OCI-M1 (cell line): ENCODE measurements at places on chromosomes 3 and 15.

- DNase-seq, result no peak
These were observed 65.3 kb upstream of the CD96 start for GRCh38 chr3:111476701-111477100.

GRCh38 chr15:80503319-80503952, 99.3 kb downstream of the ARNT2 start:
- no peak for DNase-seq

DNA sequence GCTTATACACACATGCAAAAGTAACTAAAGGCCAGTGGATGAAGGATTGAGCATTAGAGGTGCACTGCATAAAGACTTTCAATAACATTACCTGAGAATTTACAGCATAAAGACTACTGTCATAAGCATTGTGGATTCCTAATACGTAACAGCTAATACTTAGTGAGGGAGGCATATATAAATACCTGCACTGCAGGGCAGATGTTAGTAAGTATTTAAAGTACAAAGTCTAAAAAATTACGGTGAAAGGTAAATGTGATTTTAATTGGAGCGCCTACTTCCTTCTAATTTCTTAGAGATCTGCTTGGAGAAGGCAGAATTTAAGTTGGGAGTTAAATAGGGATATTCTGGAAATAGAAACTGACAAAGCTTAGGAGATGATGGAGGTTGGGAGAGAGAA, 25.4 kb upstream of the TRPM7 start:
- DNase-seq, result no peak

- peak; percentile 44 for DNase-seq
These were observed 543.4 kb downstream of the GBE1 start for GRCh38 chr3:81218023-81218422.

DNA sequence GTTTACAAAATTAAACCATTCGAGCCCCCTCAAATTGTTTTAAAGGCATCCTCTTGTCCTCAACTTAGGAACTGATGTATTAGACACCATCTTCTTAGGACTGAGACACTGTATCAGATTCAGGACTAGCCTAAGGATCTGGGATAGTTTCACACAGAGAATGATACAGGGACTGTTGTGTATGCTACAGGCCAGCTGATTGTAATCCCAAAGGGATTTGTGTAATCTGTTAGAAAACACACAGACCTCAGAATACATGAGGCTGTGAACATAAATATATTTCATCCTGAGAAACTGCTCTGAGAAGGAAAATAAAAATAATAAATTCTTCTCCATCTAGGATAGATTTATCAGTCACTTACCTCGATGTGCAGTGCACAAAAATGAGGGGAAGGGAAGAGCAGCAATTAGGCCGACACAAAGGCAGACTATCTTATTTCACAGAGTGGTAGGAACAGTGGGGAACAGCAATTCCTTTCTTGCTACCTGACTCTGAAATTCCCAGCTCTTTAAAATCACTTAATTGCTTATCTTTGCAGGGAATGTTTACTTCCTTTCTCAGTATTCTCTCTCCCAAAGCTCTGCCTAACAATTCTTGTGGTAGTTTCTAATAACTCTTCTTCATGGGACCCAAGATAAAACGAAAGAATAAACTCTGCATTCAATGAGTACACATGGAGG, 322.5 kb downstream of the MAGI1 start:
- DNase-seq, result no peak

GRCh38 chr3:138362538-138362937, 14.2 kb downstream of the MRAS start:
- no peak for DNase-seq

- no peak for DNase-seq
These were observed 211.2 kb downstream of the LPP start for GRCh38 chr3:188365184-188365583.

GRCh38 chr15:65248511-65249255, 37.4 kb upstream of the CILP start:
- no peak for DNase-seq

DNA sequence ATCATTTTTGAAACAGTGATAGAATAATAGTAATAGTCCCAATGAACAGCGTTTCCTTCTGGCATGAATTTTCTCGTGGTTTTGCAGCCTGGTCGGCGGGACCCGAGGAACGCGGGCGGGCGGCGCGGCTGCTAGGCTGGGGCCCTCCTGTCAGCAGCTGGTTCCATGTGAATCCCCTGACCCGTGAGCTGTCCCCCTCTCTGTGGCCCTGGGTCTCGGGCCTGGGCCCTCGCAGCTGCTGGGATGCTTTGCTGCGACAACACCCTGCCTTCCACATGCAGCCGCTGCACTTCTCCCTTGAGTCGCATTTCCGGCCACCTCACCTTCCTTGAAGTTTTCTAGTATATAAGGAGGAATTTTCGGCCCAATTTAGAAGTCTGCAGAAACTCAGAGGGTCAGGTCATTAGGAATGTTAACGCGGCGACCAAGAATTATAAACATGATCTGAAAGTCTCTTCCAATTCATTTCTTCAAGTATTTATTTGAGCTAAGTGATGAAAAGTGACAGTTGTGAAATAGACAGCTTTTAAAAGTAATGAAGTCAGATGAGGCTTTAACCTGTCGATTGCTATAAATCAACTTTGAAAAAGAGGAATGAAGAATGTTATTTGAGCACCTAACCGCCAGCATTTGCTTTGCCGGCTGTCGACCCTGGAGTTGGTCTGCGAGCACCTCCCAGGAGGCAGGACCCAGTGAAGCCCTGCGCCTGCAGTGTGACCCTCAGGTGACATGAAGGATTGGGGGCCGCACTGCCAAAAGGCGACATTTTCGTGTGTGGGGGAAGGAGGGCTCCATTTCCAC, 27.7 kb downstream of the NR2F2 start:
- peak; percentile 34 for DNase-seq

DNA sequence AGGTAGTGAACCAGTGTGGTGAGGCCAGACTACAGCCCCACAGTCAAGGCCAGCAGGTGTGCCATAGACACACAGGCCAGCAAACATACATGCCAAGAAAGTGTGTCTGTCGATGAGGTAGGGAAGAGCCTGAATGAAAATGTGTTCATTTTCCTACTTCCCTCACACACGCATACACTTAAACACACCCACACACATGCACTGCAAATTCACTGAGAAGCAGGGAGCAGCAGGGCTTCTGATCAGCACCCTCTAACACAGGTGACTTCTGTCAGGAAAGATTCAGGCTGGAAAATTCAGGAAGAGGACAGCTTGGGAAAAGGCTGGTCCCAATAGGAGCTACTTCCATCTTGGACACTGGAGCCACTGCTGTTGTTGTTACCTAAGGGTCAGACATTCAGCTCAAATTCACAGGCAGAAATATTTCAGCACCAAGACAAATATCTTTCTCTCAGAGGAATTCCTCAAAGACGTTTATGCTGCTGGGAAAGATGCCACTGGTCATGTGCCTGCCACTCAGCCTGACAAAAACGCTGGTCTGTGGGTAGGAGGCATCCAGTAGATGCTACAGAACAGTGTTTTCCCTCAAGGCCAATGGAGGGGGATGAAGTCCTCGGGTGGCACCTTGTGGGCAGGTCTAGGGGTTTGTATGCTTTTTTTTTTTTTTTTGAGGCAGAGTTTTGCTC, 40.9 kb upstream of the LARS2 start:
- DNase-seq, result no peak

GRCh38 chr3:176971613-176972174, 225.6 kb downstream of the TBL1XR1 start:
- DNase-seq, result no peak

GRCh38 chr3:172272698-172273097, 175.6 kb downstream of the GHSR start:
- no peak for DNase-seq

GRCh38 chr3:107685383-107685782, 162.6 kb downstream of the BBX start:
- no peak for DNase-seq

- DNase-seq, result no peak
These were observed 39.4 kb upstream of the MRPS22 start for GRCh38 chr3:139304383-139304782.

GRCh38 chr3:98454929-98455328, 8.1 kb upstream of the OR5K1 start:
- DNase-seq, result no peak

DNA sequence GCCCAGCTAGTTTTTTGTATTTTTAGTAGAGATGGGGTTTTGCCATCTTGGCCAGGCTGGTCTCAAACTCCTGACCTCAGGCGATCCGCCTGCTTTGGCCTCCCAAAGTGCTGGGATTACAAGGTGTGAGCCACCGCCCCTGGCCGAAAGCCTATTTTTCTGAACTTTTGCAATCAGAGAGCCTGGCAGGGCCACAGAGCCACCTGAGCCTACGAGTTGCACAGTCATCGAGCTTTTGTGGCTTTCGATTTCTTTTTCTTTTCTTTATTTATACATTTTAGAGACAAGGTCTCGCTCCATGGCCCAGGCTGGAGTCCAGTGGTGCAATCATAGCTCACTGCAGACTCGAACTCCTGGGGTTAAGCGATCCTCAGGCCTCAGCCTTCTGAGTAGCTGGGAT, 140.4 kb downstream of the NSMCE3 start:
- no peak for DNase-seq

DNA sequence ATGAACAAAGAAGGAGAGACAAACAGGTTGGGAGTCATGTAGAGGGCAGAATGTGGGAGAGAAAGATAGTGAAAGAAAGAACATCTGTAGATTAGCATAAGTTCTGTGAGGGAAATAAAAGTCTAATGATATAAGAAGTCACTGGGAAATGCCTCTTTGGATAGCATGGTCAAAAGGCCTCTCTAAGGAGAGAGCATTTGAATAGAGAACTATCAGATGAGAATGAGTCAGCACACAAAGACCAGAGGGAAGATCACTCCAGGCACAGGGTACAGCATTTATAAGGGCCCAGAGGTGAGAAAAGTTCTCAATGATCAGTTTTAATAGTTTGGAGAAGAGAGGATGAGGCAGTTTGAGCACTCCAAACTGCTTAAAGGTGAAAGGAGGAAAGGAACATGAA, 7.9 kb upstream of the CPNE4 start:
- DNase-seq, result no peak

GRCh38 chr15:77001351-77001750, 6.4 kb downstream of the PSTPIP1 start:
- DNase-seq, result no peak

DNA sequence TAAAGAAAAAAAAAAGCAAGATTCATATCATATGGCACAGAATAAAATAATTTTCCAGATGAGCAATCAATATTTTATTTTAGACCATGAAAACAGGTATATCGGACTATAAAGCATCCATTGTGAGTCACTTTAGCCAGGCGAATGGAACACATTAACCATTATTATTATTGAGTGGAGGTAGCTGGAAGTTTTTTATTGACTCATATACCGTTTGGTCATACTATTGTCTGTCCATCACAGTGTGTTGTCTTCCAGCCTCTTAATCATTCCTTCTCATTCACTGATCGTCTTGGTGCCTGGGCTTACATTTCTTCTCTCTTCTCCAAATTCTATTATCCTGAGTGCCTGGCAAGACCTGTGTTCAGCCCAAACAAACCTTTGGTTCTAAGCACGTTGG, 634.8 kb downstream of the MECOM start:
- DNase-seq, result no peak

- DNase-seq, result no peak
These were observed 13.7 kb downstream of the PPARG start for GRCh38 chr3:12302564-12302963.

- no peak for DNase-seq
These were observed 1.1 kb upstream of the CYFIP1 start for GRCh38 chr15:22981051-22981840.

- no peak for DNase-seq
These were observed 36.9 kb downstream of the RHCG start for GRCh38 chr15:89459271-89460038.

DNA sequence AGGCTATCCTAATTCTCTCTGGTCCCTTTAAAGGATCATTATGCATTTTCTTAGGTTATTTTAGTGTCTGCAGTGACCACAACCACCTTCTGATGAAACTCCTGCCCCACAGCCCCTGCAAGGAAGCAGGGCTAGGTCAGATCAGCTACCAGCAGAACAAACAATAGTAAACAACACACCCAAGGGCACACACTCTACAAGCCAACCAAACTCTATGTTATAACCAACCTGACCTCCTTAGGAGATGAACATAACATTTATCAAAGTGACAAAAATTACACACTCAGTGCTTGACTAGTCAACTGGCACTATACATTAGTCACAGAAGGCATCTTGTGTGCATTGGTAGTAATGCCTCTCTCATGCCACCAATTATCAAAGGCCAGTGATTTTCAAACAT, 17.3 kb downstream of the DENND6A start:
- no peak for DNase-seq

- DNase-seq, result no peak
These were observed 131.8 kb upstream of the UBE2E2 start for GRCh38 chr3:23071296-23071695.

DNA sequence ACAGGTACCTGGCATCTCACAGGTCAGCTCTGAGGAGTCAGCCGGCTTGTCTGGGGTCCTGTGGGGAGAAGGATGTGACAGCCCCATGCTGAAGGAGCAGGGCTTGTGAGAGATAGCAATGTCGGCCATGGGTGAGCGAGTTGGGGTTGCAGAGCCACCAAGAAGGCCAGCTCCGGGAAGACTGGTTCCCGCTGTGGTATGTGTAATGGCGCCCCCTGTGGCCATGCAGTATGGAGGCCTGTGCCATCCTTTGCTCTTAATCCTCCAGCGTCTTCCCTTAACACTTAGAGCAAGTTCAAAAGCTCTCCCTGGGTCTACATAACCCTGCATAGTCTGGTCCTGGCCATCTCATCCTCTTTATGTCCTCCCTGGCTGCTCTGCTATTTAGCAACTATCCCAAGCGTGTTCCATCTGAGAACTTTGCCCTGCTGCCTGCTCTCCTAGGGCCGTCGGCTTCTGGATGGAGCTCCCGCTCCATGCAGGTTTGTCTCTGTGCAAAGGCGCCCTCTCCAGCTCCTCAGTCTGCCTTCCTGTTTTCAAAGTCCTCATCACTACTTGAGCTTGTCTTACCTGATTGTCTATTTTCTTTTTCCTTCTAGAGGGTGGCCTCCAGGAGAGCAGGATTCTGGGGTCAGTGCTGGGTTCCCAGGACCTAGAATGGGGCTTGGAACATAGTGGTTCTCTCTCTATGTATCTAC, 40.8 kb upstream of the IQCF6 start:
- peak; percentile 4 for DNase-seq

DNA sequence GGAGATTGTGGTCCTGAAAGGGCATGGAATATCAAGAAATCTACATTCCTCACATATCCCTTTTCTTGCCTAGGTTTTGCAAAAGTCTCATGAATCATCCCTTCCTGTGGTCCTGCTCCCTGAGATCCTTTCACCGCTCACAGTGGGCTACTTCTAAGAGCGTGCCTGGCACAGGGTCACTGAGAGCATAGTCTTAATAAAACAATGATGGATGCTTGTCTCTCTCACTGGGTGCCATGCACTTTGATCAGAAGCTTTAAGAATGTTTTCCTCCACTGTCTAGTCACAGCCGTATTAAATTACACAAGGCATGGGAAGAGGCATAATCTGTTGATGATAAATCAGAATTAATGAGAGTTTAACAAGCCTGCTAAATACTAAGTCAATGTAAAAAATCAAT, 269.7 kb upstream of the ATP10A start:
- no peak for DNase-seq

- peak; percentile 2 for DNase-seq
These were observed 945.1 kb downstream of the OTOL1 start for GRCh38 chr3:162441716-162442115.

GRCh38 chr3:51605938-51606337, 65.1 kb upstream of the TEX264 start:
- DNase-seq, result no peak
